ENCODE measurements at places on chromosomes 5 and 9.

DNA sequence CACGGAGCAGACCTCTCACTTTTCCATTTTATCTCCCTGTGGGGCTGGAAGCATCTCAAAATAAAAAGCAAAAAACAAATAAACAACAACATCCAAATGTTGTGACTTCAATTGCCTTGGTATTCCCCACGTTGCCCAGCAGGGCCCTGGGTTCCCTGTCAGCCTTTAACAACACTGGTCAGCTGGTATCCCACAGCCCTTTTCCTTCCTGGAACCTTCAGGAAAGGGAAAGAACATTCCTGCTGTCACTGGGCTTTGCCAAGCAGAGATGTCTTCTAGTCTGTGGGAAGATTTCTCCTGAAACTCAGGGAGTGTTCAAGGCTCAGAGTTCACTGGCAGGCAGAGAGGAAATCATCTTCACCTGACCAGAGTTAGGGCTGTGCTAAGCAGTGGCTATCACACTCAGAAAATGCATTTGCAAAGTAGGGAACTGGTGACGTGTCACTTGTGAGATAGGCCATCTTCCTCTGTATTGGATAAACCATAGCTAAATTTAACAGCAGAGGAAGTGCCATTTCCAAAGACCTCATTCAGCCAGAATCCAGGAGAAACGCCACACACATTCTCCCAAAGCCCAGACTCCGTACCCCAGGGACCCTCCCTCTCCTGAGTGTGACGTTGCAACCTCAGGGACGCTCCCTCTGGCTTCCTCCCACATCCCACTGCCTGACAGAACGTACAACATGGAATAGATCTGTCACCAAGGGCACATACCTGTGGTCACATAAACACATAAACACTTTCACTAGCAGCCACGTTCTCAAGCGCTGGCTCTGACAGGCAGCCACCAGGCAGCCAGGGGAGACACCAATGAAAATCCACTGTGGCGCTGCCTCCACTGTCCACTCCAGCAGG, 274.0 kb upstream of the DAPK1 start:
- peak; percentile 79 for DNase-seq

- DNase-seq, result no peak
These were observed 145.3 kb upstream of the SGCD start for GRCh38 chr5:156181656-156182055.

DNA sequence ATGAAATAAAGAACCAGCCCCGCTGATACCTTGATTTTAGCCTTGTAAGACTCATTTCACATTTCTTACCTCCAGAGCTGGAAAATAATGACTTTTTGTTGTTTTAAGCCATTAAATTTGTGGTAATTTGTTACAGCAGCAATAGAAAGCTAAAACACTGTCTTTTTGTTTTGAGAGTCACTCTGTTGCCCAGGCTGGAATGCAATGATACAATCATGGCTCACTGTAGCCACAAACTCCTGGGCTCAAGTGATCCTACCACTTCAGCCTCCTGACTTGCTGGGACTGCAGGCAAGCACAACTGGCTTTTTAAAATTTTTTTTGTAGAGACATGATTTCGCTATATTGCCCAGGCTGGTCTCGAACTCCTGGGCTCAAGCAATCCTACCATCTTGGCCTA, 34.7 kb upstream of the MYO10 start:
- peak; percentile 43 for DNase-seq

DNA sequence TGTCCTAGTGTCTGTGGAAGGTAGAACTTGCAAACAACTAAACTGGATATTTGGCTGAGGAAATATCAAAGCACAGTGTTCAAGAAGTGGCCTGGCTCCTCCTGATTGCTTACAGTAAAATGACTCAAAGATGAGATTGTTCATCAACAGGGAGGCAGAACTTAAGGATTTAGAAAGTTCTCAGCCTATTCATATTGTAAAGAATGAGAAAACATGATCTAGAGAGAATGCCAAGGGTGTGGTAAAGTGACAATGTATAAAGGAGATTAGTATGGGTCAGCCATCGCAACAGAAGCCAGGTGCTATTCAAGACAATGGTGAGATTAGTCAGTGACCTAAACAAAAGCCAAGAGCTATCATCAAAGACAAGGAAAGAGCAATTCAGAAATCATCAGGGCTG, 372.3 kb downstream of the SPOCK1 start:
- DNase-seq, result no peak

GRCh38 chr5:40614466-40614865, 65.2 kb upstream of the PTGER4 start:
- DNase-seq, result no peak

Measured in AG10803 (cell line).